ENCODE measurements at places on chromosomes 2 and 18.

DNA sequence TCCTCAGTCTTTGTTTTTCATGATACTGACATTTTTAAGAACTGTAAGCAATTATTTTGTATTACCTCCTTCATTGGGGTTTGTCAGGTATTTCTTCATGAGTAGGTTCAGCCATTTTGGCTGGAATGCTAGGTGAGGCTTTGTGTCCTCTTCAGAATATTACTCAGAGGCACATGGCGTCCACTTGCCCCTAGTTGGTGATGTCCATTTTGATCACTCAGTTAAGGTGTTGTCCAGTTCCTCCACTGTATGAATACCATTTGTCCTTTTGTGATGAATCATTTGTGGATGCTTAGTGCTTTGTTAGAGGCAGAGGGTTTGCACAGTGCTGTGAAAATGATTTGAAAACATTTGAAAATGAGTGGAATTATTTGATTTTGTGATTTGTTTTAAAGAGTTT is 4.7 kb downstream of the IL1RL2 start:
- DNase-seq, result no peak

DNA sequence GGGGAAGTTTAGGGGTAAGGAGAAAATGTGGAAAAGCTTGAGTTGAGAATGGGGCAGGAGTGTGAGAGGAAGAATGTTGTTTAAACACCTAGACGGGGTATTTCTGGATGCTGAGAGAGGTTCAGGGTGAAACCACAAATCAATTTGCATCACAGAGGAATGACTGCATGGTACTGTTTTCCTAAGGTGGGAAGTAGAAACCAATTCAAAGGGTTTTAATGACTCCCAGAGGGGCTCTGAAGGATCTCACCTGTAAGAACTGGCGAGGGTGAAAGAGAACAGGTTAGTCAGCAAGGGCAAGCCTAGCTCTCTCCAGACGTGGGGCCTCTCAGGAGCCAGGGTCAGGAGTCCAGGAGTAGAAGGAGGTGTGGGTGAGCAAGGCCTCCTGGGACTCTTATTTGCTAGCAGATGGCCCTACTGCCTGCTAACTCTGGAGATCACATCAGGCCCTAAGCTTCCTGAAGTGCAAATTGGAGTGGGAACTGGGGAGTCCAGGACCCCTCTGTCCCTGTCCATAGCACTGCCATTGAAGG is 133.0 kb upstream of the CELF4 start:
- no peak for DNase-seq

DNA sequence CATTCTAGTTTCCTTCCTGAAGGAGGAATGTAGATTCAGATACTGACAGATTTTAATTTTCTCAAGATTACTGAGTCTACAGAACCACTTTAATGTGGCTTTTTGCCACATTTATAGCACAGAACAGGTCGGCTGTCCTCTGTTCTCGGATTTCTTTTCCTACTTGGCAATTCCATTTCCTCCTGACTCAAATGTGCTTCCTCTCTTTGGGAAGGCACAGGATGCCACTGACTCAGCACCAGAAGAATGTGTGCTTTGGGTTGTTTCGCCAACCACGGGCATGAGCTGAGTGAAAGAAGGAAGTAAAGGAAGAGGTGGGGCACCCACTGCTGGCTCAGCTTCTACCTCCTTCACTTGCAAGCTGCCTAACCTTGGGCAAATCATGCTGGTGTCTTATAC is 970.6 kb upstream of the ACVR2A start:
- DNase-seq, result no peak

- DNase-seq, result no peak
Measured at GRCh38 chr2:141923657-141924056, 207.2 kb downstream of the LRP1B start.

GRCh38 chr18:32798209-32798960 is 25.6 kb upstream of the KLHL14 start:
- no peak for DNase-seq
